ENCODE measurements at places on chromosomes 6 and 20.

DNA sequence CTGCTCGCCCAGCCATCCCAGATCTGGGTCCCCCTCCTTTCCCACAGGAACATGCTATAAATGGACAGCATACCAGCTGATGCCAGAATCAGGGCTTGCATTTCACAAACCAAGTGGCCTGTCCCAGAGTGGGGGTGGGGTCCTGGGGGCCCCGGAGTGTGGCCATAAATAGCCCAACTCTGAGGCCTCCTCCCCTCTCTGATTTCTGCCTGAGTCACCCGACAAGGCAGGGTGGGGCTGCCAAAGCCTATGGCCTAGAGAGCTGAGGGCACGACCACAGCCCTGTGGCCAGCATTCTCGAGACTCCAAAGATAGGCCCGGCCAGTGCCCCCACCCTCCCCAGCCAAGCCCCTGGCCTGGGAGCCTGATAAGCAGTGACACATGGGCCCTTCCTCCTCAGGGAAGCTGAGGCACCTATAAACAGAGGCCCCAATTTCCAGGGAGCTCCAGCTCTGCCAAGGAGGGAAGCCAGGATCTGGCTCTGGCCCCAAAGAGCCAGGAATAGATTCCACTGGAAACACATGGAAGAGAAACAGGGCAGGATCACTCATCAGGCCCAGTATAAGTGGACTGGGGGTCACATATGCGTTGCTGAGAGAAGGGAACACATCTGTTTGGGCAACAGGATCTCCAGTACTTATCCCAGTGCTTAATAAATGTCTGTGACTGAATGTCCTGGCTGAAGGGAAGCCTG is 20.3 kb downstream of the SNTA1 start:
- peak; percentile 90 for DNase-seq

DNA sequence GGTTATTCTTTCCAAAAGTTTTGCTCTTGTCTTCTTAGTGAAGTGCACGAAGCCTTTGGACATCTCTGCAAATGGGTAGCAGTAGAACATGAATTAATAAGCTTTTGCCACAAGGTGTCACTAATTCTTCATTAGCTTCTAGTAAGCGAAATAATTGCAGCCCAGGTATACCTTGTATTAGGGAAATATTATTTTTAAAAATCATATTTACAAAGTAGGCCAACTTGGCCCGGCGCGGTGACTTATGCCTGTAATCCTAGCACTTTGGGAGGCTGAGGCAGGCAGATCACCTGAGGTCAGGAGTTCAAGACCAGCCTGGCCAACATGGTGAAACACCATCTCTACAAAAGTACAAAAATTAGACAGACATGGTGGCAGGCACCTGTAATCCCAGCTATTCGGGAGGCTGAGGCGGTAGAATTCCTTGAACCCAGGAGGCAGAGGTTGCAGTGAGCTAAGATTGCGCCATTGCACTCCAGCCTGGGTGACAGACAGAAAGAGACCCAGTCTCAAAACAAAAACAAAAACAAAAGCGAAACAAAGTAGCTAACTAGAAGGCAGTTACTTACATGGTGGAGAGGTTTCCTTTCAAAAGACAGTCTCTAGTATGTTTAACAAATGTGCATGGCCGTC is 8.8 kb upstream of the RSPH3 start:
- DNase-seq, result peak; percentile 26

- DNase-seq, result peak; percentile 5
Observed at GRCh38 chr6:70110126-70111022, 192.5 kb downstream of the COL9A1 start.

DNA sequence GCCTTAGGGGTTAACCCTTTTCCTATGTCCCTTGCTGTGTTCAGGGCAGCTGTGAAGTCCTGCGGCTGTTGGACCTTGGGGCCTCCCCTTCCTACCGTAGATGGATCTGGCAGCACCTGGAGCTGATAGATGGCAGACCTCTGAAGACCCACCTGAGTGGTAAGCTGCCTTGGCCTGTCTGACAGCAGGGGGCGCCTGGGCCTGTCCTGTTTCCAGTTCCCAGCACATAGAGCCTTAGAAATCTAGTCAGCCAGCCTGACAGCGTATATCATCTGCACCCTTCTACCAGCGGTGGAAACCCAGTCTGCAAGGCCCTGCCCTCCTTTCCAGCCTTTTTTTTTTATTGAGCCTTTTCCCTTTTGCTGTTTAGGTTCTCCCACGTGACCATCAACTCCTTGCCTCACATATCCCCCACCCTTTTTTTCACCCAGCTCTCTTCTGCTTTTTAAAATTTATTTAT is 26.6 kb downstream of the CNBD2 start:
- DNase-seq, result peak; percentile 77

DNA sequence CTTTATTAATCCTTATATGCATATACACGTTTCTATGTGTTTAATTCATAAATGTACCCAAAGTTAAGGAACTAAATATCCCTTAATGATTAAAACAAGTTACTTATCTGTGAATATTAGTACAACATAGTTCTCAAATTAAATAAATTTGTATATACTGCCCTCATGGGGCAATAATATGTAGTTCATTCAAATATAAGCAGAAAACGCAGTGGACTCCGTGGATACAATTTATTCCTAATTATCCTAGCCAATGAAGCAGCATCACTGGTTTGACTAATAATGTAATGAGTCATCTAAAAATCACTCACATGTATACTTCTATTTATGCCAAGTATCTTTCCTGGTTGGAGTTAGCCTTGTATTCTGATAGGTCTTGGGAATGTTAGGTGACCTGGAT is 111.6 kb downstream of the TBC1D32 start:
- peak; percentile 40 for DNase-seq

DNA sequence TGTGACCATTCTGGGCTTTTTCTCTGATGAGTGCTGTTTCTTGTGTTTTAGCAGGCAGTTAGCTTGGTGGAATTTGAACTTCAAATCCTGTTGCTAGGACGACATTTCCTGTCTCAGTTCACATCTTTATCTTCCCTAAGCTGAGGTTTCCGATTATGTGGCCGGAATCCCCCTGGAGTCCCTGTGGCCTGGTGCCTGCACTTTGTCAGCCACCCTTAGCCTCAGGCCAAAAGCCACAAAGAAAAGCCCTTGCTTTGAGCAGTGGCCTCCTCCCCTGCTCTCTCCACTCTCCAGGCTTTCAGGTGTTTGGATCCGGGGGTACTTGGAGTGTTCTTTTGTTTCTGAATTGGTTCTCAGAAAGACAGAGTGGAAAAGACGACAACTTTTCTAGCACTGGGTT is 59.9 kb upstream of the PMEPA1 start:
- DNase-seq, result no peak

GRCh38 chr6:33377171-33377570 is 14.5 kb upstream of the KIFC1 start:
- no peak for DNase-seq

DNA sequence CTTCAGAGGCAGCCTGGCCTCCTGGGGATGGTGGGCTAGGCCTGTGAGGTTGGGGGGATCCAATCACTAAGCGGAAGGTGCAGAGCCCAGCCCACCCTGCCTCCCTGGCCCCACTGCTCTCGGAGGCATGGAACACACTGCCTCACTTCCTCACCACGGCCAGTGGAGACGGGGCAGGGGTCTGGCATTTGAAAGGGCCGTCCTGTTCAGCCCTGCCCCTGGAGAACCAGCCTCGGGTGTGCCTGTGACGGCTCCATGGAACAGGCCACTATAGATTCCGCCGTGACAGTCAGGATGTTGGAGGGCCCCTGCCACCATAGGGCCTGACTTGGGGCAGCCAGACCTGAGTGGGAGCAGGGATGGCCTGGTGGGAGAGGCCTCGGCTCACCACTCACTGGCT is 110.2 kb downstream of the DACT2 start:
- no peak for DNase-seq

- DNase-seq, result peak; percentile 64
Observed at GRCh38 chr6:75855052-75855451, 106.0 kb downstream of the MYO6 start.

GRCh38 chr20:17562804-17563305 is 7.0 kb upstream of the DSTN start:
- peak; percentile 97 for DNase-seq

DNA sequence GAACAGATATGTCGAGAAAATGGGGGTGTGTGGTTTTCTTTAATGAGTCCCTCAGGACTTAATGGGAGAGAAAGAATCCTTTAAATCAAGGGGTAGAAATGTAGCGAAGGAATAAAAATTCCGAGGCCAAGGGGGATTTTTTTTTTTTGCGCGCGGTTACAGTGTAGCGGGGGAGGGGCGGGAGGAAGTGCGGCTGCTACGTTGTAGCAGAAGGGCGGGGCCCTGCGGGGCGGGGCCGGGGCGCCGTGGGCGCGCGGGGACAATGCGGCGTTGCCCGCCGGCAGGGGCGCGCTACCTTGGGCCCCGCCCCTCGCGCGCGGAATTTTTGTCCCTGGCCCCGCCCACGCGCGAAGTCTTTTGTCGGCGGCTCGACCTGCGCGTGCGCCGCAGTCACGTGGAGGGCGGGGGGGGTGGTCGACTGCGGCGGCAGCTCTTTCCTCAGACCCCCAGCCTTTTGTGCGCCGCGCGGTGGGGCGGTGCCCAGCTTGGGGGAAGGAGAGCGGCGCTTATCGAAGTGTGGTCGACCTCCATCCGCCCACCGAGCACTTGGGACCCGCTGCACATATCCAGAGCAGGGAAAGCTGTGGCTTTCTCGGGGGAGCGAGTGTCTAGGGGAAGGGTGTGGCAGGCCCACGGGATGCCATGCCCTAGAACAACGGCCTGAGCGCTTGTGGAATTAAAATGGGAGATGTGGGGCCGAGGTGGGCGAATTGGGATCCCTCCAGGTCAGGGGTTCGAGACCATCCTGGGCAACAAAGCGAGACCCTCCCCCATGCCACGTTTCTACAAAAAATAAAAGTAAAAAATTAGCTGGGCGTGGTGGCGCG is 1.3 kb downstream of the TUBB start:
- peak; percentile 89 for DNase-seq

GRCh38 chr6:128158496-128158895 is 257.6 kb upstream of the THEMIS start:
- no peak for DNase-seq

- no peak for DNase-seq
Observed at GRCh38 chr6:117870486-117871242, 36.4 kb upstream of the SLC35F1 start.

GRCh38 chr20:53712212-53712977 is 118.8 kb upstream of the ZNF217 start:
- no peak for DNase-seq

DNA sequence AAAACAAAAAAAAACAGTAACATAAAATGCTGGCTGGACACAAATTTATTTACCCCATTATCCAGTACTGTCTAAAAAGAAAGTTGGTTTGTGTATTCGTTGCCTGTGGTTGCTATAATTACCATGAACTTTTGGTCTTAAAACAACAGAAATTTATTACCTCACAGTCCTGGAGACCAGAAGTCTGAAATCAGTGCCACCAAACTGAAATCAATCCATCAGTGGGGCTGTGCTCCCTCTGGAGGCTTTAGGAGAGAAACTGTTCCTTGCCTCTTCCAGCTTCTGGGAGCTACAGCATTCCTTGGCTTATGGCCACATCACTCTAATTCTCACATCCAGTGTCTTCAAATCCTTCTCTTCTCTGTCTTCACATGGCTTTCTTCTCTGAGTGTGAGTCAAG is 79.4 kb downstream of the SNX5 start:
- DNase-seq, result peak; percentile 66

DNA sequence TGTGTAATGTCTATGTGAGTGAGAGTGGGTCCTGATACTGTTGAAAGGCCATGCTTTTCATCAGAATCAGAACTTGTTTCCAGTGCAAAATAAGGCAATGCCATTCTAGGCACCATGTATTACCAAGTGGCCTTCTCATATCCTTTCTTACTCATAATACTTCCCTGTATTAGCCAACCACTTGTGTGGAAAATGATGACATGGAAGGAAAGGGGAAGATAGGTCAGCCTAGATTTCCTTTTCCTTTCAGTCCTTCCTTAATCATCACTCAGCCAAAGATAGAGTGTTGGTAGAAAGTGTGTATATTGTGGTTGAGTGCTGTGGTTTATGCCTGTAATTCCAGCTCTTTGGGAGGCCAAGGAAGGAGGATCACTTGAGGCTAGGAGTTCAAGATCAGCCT is 158.6 kb upstream of the PREP start:
- no peak for DNase-seq

DNA sequence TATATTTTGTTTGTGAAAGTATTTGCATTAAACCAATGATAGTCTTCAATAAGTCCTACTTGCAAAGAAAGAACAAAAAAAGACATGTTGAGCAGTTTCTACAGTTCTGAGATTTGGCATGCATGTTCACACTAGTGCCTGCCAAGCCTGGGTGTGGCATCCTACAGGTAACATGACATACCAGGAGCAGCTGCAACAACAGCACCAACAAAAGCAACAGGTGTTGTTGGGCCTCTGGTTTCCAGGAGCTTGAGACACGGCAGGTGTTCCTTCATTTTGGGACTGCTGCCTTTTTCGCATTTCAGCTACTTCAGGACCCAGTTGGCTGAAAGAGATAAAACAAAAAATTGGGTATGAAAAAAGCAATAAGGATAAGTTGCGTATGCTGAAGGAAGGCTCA is 41.2 kb upstream of the MTRF1L start:
- no peak for DNase-seq

- no peak for DNase-seq
Observed at GRCh38 chr20:55893031-55893430, 112.3 kb downstream of the CBLN4 start.

DNA sequence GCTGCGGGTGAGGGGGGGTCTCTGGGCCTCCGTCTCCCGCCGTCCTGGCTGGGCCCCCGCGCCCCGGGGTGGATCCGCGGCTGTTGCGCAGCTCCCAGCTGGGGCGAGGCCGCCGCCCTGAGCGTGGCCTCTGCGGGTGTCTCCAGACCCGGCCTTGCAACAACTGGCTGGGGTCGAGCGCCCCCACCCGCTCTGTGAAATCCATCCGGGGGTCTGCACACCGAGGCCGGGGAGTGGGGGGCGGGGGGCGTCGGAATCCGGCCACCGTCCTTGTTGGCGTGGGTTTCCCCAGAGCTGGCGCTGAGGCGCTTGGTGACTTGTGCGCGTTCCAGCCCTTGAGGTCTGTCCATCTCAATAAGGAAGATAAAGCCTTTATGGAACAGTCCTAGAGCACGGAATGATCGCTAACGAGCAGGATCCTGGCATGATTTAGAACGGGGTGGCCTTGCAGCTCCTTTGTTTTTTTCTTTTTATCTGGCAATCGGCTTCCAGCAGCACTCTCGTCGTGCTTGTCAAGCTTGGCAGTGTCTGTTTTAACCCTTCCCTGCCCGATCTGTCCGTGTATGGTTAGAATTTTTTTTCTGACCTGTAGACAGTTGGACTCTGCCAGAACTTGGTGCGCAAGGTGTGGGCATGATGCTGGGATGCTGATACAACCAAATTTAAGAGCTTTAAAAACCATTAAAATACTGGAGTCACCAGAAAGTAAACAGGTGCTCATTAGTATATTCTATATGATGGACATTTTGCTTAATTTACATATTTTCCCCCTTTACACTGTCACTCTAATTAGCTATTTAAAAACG is 675 bp downstream of the DSTN start:
- peak; percentile 46 for DNase-seq
